ENCODE measurements at places on chromosomes 5 and 9.

GRCh38 chr5:95620870-95621838, 1.3 kb downstream of the GPR150 start:
- peak; percentile 85 for DNase-seq

DNA sequence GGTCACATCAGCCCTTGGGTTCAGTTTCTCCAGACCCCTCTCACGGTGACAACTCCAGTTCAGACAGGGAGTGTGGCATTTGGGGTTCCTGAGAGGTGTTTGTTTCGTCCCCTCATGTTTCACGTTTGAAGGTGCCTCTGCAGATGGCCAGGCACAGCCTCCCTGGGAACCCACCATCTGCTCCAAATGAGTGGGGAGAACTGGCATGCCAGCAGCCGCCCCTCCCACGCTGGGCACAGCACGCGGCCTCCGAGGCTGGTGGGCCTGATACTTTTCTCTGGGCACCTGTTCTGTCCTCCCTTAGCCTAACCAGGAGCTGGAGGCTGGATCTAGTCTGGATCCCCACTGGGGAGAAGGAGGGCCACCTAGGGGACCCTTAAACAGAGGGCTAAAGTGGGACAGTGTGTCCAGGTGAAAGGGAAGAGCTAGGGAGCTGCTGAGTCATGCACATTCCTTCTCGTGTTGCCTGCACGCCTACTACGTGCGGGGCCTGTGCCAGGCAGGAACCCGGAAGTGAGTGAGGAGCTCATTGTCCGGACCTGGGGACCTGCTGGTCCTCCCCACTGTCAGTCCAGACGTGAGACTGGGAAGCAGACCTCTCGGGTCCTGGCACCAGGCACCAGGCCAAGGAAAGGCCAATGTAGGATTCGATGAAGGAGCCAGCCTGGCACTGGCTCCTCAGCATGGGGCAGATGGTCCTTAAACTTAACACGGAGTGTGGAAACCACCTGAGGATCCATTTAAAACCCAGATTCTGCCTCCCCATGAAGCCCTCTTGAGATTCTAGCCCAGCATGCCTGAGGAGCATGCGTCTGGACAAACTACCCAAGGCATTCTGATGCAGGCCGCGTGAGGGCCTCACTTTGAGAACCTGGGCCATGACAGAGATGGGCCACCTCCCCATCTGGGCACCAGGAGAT, 11.7 kb downstream of the DNM1 start:
- DNase-seq: no peak

DNA sequence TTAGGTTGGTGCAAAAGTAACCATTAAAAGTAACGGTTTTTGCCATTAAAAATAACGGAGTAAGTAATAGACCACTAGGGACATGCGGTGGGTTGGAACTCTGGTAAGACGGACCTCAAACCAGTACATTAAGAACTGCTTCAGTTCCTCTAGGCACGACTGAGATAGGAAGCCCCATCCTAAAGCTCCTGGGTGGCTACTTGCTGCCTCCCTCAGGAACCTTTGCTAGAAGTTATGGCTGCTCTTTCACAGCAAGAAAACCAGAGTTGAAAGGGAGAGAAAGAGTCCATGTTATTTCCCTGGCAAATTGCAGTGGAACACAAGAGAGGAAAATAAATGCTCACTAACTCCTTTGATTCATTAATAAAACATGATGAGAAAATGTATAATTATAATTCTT, 47.6 kb downstream of the MCTP1 start:
- DNase-seq: no peak

DNA sequence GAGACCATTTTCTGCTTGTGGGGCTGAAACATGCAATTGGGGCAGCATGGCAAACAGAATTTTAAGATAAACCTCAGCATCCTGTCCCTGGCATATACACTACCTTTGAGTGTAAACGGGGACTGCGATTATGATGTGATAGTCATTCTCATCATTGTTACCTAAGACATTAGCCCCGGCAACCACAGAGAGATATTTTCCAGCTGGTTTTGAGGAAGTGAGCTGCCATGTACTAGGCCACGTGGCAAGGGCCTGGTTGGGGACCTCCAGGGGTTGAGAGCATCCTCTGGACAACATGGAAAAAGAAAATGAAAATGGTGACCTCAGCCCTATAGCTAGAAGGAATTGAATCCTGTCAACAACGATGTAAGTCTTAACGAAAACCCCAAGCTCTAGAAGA, 623.6 kb upstream of the CDH18 start:
- no peak for DNase-seq

DNA sequence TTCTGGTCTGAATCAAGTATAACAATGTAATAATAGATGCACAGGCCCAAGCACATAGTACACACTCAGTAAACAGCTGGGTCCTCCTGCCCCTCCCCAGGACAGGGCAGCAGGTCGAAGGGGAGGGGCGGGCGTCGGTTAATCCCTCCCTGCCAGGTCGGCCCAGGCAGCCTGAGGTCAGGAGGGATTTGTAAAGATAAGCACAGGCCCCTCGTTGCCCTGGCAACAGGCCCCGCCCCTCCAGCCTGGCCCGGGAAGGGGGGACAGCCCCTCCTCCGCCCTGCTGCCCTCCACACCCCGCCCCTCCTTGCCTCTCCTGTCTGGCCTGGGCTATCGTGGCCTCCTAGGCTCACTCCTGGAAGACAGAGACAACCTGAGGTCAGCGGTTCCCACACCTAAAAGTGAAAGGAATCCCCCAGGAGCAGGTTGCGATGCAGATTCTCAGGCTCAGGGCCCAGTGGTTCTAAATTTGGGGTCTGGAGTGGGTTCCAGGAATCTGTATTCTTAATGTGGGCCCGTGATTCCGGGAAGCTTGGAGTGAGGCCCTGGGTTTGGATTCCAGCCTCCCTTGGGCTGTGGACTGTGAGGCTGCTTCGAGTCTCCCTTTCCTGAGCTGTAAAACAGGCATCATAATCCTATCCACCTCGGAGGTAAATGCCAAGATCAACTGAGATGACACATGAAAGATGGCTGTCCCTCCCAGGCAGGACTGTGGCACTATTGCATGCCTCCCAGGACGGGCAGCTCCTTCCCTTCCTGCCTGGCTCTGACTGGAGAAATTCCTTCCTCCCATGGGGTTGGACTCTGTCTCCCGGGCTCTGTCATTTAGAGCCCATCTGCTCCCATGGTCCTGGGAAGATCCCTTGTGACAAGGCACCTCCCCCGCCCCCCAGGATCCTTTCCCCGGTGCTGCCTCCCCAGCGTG, 4.4 kb downstream of the CRB2 start:
- DNase-seq: peak; percentile 64

DNA sequence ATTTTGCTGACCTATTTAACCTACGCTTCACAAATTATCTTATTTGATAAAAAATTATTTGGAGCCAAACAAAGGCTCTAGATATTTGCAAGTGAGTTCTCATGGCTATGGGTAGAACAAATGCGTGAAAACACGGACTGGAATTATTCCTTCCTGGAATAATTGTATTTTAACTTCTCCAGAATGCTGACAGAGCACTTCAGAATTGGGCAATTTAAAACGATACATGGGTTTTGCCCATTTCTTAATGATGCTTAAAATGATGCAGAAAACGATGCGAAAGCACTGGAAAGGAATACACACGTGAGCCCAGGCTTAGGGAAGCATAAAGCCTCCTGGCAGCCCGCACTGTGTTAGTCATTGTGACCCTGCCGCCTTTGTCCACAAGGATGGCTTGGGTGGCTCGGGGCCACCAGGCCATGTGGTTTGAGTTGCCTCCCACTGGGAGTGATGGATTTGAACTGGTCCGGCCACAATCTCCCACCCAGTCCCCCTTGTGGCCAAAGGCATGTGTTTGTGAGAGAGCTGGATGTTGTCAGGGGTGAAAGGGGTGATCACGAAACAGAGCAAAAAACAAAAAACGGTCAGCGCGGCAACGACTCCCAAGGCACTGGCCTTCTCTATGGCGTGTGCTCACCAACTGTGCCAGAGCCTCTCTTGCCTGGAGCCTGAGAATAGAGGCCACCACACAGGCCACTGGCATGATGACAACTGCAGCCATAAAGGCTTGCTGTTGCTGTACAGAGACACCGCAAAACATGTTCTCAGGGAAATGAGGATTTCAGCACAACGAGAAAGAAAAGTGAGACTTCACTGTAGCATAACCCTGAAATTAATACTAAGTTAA, 234.2 kb upstream of the ADAMTS16 start:
- no peak for DNase-seq

GRCh38 chr5:139454568-139455290, 7.8 kb downstream of the ECSCR start:
- no peak for DNase-seq

DNA sequence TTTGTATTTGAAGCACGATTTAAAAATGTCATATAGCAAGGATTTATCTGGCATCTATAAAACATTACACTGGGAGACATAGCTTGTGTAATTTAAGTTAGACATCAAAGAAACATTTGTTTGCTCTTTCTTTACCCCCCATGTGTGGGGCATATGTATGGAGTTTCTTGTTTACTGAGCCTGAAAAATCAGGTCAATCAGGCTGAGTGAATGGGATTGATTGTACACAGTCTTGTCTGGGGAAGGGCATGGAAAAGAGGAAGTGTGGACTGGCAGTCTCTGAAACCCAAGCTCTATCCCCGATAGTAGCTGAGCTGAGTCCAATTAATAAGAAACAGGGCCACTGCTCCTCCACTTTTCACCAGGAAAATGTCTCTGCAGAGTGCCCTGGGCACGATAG, 49.4 kb downstream of the SLC46A2 start:
- DNase-seq: no peak

GRCh38 chr5:147939431-147940114, 33.2 kb upstream of the C5orf46 start:
- no peak for DNase-seq

All from right kidney (tissue), 9 donors.